ENCODE measurements at places on chromosomes 12 and 14.

DNA sequence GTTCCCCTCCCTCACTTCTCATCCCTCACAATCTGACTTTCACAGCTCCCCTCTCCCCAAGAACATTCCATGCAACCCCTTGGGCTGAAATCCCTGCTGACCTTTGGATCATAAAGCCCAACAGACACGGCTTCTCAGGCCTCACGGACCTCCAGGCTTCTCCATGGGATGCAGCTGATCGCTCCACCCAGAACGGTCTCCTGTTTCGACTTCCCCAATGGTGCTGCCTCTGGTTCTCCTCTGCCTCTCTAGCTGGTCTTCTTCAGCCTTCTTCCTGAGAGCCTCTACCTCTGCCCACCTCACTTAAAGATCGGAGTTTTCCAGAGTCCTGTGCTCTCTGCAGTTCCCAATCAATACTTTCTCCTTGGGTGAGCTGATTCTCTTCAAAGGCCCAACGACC is 17.8 kb upstream of the PRMT8 start:
- DNase-seq: no peak

GRCh38 chr14:52003324-52003723 is 14.0 kb downstream of the RTRAF start:
- DNase-seq: no peak

DNA sequence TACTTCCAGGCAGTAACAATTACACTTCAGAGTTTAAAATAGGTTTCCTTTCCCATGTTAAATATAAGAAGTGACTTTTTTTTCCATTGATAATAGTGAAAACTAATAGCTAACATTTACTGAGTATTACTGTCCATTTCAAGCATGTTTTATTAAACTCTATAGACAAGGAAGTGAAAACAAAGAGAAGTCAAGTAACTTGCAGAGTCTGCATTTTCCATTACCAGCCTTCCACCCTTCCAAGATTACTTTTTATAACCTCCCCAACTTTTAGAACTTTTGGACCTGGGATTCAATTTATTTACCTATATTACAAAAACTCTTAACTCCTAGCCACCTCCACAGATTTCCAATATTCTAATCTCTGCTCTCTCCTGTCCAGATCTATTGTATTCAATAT is 67.7 kb downstream of the SEC23A start:
- DNase-seq: no peak

- no peak for DNase-seq
Observed at GRCh38 chr12:15608941-15609340, 180.2 kb downstream of the EPS8 start.

GRCh38 chr12:60947533-60947932 is 1312.7 kb upstream of the USP15 start:
- no peak for DNase-seq
